ENCODE measurements at places on chromosomes 6 and 20.

DNA sequence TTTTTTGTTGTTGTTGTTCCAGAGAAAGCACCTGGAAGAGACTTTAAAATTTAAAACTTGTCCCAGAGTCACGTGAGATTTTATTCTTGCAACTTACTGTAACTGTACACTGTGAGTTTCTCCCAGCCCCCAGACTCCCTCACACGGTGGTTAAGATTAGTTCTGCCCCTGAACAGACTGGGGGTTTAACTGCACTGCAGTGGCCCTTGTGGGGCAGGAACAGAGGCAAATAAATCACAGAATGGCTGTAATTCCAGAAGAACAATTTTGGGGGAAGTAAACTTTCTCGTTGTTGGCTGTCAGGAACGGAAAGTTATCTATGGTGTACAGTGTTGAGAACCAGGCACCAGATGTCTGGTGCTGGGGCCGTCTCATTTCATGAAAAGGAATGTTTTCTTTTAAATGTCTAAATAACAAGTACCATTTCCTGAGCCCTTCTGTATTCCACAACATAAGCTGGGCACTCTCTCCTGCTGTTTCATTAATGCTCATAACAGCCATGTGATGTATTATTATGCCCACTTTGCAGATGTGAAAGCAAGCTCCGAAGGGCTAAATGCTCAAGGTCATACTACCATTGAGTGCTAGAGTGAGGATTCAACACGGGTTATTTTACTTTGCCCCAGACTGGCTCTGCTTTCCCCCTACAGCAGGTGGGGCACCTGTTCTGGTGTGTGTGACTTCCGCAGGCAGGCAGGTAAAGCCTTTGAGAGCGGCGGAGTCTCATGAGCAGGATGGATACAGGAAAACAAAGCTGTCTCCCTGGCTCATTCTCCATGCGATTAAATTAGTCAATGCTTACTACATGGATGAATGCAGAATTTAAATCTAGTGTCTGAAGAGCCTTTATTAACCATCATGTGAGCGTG lies 30.5 kb downstream of the CNKSR3 start:
- DNase-seq: no peak

GRCh38 chr20:22582386-22582963 lies 1.9 kb downstream of the FOXA2 start:
- no peak for DNase-seq

DNA sequence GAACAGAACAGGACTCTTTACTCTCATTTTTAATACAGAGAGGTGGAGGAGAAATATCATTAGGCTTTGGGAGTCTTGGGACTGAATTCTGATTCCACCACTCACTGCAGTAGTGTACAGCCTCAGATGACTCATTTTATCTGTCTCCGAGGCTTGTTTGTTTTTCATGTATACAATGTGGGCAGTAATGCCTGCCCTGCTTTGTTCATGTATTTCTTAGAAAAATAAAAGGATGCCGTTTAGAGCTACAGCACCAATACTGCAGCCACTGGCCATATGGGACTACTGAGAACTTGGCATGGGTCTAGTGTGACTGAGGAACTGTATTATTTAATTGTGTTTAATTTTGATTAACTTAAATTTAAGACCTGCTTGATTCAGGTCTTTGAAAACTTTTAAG lies 41.2 kb upstream of the JAG1 start:
- DNase-seq: no peak

DNA sequence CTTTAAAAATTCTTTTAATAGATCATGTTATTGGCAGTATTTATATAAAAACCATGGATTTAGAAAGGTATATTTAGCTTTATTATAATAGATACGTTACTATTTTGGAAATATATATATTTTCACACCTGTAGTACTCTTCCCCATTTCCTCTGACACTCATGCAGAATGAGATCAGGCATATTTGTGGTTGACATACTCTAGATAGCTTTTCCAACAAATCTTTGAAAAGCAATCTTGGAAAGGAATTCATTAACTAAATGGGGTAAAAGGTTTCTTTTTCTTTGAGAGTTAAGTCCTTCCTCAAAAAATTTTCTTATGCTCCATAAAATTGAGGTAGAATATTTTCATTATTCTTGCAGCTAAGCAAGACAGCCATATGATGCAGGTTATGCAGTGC lies 14.5 kb downstream of the ASF1A start:
- no peak for DNase-seq

- no peak for DNase-seq
Measured at GRCh38 chr6:104095661-104096416, 763.9 kb downstream of the HACE1 start.

DNA sequence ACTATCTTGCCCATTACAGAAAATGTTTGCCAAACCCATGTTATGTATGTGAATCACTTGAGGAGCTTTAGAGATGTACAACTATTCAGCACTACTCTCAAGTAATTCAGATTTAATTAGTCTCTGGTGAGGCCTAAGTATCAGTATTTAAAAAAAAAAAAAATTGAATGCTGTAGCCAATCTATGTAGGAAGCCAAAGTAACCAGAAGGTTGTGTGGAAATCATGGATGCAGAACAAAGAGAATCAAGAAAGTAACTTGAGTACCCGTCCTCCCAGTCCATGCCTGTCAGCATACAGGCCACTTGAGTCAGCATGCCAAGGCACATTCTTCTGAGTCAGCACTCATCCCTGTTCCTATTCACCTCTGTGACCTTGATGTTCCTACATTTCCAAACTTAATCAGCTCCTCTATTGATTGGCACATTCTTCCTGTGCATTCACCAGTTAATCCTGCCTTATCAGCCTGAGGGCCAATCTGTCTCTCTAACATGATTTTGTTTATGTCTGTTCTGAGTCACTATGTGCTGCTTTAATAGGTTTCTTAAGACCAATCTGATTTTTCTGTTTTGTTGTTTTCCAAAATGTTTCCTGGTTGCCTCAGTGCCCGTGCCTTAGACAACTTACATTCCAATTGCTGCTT lies 165.6 kb downstream of the KCNQ5 start:
- DNase-seq: no peak

- DNase-seq: no peak
Measured at GRCh38 chr6:1380625-1381427, 8.6 kb upstream of the FOXF2 start.

DNA sequence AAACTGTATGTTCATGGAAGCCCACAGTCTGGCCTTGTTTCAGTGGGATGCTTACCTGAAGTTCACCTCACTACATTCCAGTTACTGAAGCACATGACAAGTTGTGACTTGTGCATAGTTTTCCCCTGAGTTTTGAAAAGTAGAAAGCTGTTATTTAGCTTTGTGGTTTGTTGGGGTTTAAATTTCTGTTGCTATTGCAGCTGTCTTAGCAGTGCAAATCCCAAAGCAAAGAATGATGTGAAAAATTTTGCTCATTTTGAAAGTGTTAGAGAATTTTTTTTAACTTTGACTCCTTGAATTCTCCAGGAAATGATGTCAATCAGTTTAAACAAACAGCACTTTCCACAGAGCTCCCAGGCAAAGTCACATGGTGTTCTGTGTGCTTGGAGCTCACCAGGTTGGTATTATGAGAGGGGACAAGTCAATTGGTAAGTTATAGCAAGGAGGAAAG lies 268.4 kb downstream of the ADGRG6 start:
- DNase-seq: no peak

DNA sequence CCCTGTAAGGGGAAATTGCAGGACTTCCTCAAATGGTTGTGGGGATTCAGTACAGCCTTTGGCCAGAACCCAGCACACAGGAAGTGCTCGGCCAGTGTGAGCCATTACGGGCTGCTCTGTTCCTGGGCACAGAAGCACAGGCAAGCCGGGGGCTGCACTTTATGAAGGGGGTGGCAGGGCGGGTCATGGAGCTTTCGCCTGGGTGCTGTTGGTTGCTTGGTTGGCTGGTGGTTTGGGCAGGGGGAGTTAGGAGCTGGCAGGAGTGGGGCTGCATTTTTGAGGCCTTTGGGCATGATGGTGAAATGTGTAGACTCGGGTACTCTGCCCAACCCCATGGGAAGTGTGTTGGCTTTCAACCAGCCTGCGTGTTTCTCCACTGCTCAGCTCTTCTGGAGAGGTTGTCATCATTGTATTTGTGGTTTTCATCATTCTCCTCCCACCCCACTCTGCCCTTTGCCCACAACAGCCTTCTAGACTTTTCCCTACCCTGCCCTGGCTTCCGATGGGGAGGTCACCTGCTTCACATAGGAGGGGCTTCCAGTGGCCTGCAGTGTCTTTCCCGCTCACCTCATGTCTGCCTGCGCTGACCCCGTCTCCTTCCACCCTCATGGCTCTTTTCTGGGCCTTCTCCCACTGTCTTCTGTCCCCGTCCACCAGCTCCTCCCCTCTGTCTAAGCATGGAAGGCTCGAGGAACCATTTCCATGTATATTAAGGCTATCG lies 16.1 kb upstream of the RBM38 start:
- DNase-seq: no peak

- DNase-seq: no peak
Measured at GRCh38 chr6:31631681-31632278, 11.3 kb downstream of the PRRC2A start.

- peak; percentile 62 for DNase-seq
Measured at GRCh38 chr20:43752561-43753301, 25.9 kb upstream of the GTSF1L start.

GRCh38 chr20:20174089-20174835 lies 121.9 kb downstream of the CFAP61 start:
- no peak for DNase-seq

- peak; percentile 44 for DNase-seq
Measured at GRCh38 chr6:127420556-127420955, 38.6 kb downstream of the KIAA0408 start.

DNA sequence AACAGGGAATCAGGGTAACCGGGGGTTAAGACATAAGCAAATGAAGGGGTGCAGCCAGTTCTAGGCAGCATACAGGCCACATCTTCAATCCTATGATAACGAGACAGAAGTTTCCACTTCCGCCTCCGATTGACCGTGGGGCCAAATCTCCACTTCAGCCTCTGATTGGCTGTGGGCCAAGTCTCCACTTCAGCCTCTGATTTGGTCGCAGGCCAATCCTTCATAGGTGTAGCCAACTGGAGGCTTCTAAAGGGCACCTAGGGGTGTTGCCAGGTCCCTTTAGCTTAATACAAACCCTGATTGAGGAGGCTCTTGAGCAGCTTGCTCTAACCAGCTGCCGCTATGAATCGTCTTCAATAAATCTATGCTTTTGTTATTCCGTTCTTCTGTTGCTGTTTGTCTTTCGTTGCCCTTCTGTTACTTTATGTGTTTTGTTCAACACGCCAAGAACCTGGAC lies 2.1 kb upstream of the ERGIC3 start:
- no peak for DNase-seq

GRCh38 chr6:47716207-47716606 lies 17.8 kb downstream of the ADGRF4 start:
- no peak for DNase-seq

- DNase-seq: no peak
Measured at GRCh38 chr6:45607798-45608197, 230.1 kb upstream of the SUPT3H start.

DNA sequence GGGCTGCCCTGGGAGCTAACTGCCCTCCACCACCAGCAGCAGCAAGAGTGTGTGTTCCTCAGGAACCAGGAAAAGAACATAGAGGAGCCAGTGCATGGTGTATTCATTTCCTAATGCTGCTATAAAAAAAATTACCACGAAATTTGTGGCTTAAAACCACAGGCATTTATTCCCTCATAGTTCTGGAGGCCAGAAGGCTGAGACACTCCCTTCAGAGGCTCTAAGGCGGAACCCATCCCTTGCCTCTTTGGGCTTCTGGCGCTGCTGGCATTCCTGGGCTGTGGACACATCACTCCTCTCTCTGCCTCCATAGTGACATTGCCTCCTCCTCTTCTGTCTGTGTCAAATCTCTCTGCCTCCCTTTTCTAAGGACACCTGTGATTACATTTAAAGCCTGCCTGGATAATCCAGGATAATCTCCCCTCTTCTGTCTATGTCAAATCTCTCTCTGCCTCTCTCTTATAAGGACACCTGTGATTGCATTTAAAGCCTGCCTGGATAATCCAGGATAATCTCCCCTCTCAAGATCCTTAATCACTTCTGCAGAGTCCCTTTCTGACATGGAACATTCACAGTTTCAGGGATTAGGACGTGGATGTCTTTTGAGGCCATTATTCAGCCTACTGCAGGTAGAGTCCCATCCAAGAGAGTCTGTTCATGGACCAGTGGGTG lies 54.7 kb downstream of the NDUFAF5 start:
- DNase-seq: no peak

GRCh38 chr6:135403584-135403983 lies 94.0 kb downstream of the AHI1 start:
- no peak for DNase-seq

DNA sequence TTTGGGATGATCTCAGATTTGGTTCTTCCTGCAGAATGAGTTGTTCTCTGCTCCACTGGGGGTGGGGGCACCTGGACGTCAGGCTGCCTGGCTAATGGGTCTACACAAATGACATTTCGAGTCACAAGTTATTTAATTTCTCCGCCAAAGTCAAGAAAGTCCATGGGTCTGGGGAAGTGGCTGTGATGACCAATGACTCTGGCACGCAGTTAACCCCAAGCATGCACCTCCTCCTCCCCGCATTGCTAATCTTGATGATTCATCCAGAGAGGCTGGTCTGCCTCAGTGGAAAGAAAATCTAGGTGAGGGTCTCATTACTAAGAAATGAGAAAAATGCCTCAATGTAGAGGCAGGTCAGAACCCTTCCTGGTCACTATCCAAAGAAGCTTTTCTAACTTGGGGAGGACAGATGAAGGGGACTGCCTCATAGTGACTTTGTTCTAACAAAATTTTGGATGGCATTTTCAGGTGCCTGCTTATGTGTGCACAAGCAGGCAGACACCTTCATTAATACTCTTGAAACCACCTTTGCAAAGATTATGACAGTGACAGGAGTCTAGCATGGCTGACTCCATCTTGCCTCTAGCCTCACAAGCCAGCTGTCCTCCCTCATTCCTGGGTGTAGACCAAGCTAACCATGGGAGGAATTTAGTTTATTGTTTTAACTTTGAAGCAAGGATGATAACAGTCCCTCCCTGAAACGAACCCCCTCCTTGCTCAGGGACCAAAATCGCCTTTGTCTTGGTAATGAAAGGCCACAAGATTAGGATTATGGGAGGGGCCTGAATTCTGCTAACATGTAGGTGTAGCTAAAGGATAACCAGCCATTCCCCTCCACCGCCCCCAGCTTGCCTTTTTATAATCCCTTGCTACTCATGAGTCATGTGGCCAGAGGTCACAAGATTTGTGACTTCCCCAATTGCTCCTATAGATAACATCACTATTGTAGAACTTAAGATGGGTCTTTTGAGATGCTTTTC lies 98.6 kb upstream of the MRPS10 start:
- no peak for DNase-seq

DNA sequence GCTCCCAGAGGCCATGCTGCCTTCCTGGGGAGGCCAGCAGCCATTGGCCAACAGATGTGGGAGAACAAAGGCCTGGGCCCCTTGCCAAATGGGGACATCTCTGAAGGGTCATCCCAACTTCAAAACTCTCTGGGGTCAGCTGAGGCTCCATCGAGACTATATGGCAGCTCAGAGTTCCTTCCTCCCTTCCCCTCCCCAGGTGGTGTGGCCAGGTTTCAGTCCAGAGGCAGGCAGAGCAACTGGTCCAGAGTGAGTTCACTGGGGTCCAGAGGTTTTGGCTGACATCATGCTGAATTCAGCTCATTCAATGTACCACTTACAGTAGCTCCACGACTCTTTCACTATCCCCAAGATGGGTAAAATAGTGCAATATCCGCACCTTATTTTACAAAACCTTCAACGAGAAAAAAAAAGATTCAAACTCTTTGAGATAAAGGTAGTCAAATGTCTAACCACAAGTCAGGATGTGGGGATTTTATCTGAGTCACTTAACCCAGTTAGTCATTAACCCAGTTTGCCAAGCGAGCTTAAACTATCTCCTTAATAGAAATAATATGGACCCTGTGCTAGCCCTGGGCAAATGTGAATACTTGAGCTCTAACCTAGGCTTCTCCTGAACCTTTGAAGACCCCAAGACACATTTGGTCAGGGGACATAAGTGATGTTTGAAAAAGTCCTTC lies 108.4 kb upstream of the PLEKHG1 start:
- peak; percentile 49 for DNase-seq

- no peak for DNase-seq
Measured at GRCh38 chr20:14046534-14046933, 51.2 kb downstream of the MACROD2 start.

All from GM18507 (cell line).